ENCODE measurements at places on chromosomes 12 and 14.
A peak's percentile ranks its signal among the peaks of the same experiment; 100 is the strongest.

- DNase-seq, result no peak
These were observed 325.8 kb downstream of the RPL10L start for GRCh38 chr14:46325777-46326176.

DNA sequence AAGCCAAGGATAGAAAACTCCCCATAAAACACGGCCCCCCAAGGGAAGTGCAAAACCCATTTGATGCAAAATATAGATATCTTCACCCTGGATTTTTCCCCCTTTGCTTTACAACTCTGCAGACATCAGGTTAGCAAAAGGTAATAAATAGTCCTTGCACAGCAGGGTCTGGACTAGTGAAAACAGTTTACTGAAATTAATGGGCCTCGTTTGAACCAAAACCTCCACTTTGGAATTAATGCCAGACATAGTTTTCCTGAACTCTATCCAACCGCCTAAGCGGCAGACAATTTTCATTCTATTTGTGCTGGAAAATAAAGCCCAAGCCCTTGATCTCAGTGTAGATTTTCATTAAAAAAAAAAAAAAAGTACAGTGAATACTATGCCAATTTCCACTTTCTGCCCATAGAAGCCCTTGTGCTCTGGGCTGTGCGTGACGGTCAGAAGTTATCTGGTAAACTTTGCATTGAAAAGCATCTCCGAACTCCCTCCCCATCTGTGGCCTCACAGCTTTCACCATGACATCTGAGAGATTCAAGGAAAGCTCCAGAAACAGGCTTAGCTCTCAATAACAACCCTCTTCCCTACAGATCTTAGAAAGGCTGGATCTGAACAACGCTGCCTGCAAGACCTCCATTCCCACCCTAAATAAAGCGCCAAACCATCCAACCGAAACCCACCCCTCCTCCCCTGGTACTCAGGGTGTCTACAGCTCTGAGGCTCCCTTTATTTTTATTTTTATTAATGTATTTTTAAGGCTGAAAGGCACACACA lies 11.0 kb upstream of the IRF2BPL start:
- no peak for DNase-seq

- no peak for DNase-seq
These were observed 389.0 kb upstream of the RPL10L start for GRCh38 chr14:47040550-47040949.

DNA sequence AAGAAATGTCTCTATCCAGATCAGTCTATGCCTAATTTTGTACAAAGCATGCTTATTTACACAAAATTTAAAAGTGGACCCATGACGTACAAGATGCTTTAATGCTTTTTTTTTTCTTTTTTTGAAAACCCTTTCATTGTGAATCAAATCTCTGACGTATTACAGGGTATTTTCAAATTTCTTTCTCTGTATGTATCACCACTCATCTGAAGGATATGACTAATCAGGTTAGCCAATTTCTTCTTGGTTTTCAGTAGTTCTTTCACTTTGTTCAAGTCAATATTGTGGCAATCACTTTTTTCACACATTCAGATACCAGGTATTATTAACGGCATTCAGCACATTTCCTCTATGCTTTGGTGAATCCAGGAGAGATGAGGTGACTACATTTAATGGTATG lies 685.3 kb downstream of the TRHDE start:
- no peak for DNase-seq

- no peak for DNase-seq
These were observed 32.2 kb upstream of the NUBPL start for GRCh38 chr14:31529053-31529452.

DNA sequence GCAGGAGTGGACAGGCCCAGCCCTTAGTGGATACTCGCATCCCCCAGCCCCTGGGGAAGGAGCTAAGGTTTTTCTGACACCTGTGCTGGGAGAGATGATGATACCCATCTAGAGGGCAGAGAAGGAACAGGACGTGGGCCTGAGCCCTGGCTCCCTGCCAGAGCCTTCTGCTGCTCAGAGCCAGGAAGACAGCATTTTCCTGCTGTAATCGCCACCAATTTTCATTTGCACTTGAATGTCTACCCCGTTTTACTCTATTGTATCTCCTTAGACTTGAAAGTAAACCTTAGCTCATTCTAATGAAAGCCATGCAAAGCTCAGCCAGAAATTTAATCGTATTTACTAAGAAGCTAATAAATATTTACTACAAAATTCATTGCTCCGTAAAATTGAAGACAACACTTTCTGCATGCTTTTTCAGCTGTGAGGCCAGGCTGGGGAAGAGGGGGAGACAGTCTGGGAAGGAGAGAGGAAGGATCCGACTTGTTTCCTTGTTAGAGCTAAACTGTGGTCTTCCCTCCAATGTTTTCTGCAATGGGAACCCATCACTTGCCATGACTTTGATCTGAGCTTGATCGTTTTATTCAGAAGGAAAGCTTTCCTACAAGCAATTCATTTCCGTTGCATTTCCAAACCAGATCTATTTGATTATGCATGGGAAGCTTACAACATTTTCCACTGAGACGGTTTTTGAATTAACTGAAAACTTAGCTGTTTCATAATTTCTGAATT lies 17.6 kb upstream of the TRAF3 start:
- DNase-seq, result no peak

DNA sequence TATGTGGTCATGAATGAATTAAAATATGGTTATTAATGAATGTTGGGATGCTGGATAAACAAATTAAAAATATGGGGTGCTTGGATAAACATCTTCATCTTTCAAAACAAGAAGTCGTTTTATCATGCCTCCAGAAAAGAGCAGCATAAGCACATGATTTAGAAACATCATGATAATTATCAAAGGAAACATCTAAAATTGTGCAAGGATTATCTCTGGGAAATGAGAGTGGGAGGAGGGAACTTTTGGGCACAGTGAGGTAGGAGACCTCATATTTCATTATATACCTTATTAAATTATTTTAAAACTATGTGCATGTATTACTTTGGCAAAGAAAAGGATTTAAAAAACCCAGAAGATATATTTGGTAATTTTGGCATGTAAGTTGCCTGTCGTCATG lies 8.9 kb downstream of the C3AR1 start:
- no peak for DNase-seq

DNA sequence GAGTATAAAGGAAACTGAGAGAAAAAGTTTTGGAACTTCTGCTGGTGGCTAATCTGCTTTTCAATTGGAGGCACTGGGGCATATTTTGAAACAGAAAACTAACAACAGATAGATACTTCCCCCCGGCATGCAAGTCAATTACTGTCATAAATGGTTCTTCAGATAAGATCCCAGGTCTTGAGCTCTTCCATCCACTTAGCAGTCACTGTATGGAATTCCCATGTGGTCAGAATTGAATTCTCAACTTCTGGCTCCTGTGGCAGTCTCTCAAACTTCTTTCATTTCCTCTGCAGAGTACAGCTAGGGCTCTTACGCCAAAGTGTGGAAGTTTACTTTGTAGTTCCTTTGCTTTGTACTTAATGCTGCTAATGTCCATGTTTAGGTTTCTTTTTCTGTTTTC lies 452.2 kb downstream of the IPO8 start:
- no peak for DNase-seq

DNA sequence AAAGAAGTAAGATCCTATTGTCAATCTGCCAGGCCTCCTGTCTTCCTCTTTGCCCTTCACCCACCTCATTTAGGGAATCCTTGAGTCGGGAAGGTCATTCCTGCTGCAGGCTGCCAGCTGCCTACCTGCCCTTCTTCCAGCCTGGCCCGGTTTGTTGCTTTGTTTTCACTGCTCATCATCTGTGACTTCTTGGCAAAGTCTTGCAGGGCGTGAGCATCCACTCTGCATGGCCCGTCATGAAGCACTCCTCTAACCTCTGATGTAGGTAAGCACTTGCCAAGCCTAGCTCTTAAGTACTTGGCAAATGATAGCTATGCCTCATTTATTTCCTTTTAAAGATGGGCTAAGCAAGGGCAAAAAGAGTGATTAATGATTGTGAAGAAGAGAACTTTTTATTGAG lies 192.8 kb downstream of the NRXN3 start:
- DNase-seq, result peak; percentile 24

DNA sequence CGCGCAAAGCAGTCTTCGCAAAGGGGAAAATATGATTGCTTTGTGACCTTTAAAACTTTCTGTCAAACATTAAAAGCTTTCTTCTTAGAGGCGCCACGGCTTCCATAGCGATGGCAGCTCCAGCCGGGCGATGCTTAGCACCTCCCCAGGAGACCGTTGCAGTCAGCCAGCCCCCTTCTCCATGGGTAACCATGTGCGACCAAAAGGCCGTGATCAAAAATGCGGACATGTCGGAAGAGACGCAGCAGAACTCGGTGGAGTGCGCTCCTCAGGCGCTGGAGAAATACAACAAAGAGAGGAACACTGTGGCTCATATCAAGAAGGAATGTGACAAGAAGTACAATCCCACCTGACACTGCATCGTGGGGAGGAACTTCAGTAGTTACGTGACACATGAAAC lies 12.7 kb upstream of the STON2 start:
- no peak for DNase-seq

GRCh38 chr12:6667559-6668210 lies 4.8 kb upstream of the ING4 start:
- no peak for DNase-seq

GRCh38 chr14:33709711-33710110 lies 241.2 kb downstream of the EGLN3 start:
- no peak for DNase-seq

- DNase-seq, result no peak
These were observed 90.3 kb downstream of the PAX9 start for GRCh38 chr14:36751920-36752319.

- DNase-seq, result no peak
These were observed 105.1 kb downstream of the GXYLT1 start for GRCh38 chr12:42039577-42039976.

- DNase-seq, result no peak
These were observed 35.3 kb upstream of the TMTC1 start for GRCh38 chr12:29818916-29819623.

DNA sequence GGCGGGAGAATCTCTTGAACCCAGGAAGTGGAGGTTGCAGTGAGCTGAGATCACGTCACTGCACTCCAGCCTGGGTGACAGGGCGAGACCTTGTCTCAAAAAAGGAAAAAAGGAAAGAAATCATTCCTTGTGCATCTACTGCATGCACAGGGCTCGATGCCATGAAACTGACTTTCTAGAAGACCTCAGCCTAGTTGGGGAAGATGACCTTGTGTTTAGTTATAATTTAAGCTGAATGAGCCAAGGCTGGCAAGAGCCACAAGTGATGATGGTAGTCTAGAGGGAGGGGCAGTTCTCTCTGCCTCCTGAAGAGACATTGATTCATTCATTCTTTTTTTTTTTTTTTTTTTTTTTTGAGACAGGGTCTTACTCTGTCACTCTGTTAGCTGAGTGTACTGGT lies 24.2 kb downstream of the ACACB start:
- DNase-seq, result no peak

- DNase-seq, result no peak
These were observed 5.6 kb downstream of the CNOT2 start for GRCh38 chr12:70248876-70249275.

DNA sequence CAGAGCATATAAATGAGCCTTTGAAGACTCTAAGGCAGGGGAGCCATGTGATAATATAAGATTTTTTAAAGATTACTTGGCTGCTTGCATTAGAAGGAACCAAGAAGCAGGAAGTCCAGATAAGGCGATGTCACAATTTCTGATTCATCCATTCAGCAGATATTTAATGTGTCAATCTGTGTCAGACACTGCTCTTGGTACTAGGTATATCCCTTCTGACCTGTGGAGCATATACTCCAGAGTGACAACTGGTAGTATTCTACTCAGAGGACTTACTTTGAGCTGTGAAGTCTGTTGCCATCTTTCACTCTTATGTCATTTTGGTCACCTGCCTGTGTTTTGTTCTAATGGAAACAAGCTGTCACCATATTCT lies 10.7 kb downstream of the EID3 start:
- DNase-seq, result no peak

- DNase-seq, result no peak
These were observed 70.5 kb downstream of the TMX1 start for GRCh38 chr14:51310505-51310944.

DNA sequence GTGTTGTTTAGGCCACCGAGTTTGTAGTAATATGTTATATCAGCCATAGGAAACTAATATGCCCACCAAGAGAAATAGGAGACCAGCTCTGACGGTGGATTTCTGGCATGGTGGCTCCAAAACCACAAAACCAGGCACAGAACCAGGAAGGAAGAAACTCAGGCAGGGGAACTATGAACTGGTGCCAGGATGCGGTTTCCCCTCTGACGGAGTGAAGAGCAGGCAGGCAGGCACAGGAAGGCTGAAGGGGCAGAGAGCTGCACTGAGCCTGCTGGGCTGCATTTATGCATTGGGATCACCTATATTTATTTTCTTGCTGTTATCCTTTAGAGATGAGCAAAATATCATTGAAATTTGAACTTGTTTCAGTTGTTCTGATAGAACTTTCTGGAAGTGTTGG lies 479.4 kb downstream of the VRK1 start:
- DNase-seq, result no peak

DNA sequence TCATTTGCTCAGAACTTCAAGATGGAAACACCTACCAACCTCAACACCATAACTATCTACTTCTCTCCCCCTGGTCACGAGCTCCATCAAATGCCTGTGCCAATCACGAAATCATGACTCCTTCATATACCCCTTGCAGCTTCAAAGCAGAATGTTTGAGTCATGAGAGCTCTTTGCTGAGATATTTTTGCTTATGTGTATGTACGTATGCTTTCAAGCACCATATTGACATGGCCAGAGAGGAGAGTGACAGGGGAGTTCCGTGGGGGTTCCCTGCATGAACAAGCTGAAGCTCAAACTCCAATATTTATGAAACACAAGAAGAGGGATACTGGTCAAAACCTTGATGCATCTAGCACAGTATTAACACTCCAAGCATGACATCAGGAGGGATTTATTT lies 374.4 kb downstream of the DPF3 start:
- DNase-seq, result no peak

DNA sequence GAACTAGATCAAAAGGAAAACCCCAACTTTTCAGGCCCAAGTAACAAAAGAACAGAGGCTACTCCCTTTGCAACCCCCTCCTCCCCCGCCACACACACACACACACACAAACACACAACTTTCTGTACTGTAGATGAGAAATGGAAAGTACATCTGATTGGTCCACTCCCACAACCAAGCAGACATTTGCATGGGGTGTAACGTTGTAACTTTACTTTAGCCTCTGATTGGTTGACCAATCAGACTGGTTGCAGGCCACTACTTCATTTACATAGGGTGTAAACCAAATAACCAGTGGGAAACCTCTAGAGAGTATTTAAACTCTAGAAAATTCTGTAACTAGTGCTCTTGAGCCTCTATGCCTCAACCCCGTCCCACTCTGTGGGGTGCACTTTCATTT lies 425.5 kb downstream of the GXYLT1 start:
- DNase-seq, result no peak

DNA sequence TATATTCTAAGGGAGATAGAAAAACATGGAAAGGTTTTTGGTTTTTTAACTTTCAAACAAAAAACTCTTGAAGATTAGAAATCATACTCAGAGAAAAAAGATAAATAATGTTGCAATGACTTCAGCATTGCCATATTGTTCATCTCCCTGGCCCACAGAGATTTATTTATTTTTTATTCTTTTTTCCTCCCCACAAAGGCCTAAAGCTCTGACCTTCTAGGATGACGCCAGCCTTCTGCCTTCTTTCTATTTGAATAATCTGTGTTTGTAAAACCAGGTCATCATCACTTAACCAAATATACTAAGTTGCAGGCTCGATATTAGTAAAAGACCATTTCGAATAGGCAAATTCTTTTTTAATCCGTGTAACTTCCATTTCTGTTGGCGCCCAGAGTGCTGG lies 4.4 kb upstream of the DCP1B start:
- DNase-seq, result no peak

- no peak for DNase-seq
These were observed 373.3 kb downstream of the TMEM132D start for GRCh38 chr12:129530517-129530916.
